ENCODE measurements at places on chromosomes 6 and 20.

DNA sequence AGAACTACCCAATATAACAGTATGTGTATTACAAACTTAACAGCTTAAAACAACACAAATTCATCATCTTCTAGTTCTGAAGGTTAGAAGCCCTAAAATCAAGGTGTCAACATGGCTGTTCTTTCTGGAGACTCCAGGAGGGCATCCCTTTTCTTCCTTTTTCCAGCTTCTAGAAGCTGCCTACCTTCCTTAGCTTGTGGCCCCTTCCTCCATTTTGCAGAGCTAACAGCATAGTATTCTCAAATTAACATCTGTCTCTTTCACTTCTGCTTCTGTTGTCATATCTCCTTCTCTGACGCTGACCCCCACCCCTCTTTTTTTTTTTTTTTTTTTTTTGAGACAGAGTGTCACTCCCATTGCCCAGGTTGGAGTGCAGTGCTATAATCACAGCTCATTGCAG is 52.8 kb upstream of the AKIRIN2 start:
- no peak for DNase-seq

- no peak for DNase-seq
These were observed 671 bp downstream of the EFHC1 start for GRCh38 chr6:52420668-52421358.

DNA sequence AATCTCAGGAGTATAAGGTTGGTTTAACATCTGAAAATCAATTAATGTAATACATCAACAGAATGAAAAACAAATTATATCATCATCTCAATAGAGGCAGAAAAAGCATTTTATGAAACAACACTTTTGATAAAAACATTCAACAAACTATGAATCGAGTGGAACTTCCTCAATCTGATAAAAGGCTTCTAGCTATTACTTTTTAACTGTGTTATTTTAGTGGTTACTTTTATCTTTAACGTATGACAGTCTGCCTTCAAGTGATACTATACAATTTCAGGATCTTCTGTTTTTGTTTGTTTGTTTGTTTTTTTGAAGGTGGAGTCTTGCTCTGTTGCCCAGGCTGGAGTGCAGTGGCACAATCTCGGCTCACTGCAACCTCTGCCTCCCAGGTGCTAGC is 73.7 kb downstream of the ZFAND3 start:
- DNase-seq: no peak

GRCh38 chr6:75621846-75622245 is 20.2 kb downstream of the SENP6 start:
- no peak for DNase-seq

- DNase-seq: no peak
These were observed 4.0 kb downstream of the CITED2 start for GRCh38 chr6:139370283-139370998.

GRCh38 chr6:119521251-119521650 is 171.7 kb upstream of the MAN1A1 start:
- no peak for DNase-seq

GRCh38 chr6:474453-475185 is 83.1 kb downstream of the IRF4 start:
- no peak for DNase-seq

GRCh38 chr6:30849903-30850651 is 34.2 kb upstream of the DDR1 start:
- DNase-seq: no peak

GRCh38 chr6:33249732-33250630 is 21.7 kb downstream of the VPS52 start:
- no peak for DNase-seq

- no peak for DNase-seq
These were observed 45.3 kb upstream of the IFNGR1 start for GRCh38 chr6:137264311-137265075.

DNA sequence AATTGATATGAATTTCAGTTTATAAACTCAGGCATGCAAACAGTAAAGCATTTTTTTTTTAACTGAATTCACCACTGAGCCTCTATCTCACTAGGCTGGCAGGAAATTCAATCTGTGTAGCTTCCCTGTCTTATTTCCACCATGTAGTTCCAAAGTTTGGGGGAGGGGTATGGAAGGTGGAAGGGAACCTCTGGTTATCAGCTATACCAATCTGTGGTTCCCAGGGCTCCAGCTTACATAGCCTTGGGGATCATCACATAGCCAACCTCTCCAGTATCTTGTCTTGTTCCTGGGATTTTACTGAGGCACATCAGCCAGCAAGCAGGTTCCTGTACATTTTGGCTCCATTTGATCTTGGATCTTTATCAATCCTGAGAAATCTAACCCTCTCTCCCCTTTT is 15.6 kb downstream of the RAD21L1 start:
- DNase-seq: no peak

GRCh38 chr20:6562111-6562510 is 205.4 kb upstream of the BMP2 start:
- no peak for DNase-seq

GRCh38 chr6:947235-947934 is 254.4 kb upstream of the EXOC2 start:
- DNase-seq: no peak
